ENCODE measurements at places on chromosomes 5 and 9. TPM values are rescaled to one million over a fixed set of nuclear protein-coding genes. Genes with fewer than 3 reads are reported as not detected.

IFNA13 gene
- not detected for total RNA-seq

TERT gene
- total RNA-seq, result not detected

MRNIP gene
- 11.4 TPM for total RNA-seq

SHROOM1 gene
- 7.8 TPM for total RNA-seq

CARTPT gene
- total RNA-seq, result not detected

IL17B gene
- total RNA-seq, result not detected

TLE1 gene
- 20.2 TPM for total RNA-seq

TMEM38B gene
- total RNA-seq, result 20.2 TPM

FAM200C gene
- total RNA-seq, result 3.9 TPM

Measured in subcutaneous preadipocyte (primary cell).